OCI-M1 (cell line): ENCODE measurements at places on chromosomes 7 and 10.

DNA sequence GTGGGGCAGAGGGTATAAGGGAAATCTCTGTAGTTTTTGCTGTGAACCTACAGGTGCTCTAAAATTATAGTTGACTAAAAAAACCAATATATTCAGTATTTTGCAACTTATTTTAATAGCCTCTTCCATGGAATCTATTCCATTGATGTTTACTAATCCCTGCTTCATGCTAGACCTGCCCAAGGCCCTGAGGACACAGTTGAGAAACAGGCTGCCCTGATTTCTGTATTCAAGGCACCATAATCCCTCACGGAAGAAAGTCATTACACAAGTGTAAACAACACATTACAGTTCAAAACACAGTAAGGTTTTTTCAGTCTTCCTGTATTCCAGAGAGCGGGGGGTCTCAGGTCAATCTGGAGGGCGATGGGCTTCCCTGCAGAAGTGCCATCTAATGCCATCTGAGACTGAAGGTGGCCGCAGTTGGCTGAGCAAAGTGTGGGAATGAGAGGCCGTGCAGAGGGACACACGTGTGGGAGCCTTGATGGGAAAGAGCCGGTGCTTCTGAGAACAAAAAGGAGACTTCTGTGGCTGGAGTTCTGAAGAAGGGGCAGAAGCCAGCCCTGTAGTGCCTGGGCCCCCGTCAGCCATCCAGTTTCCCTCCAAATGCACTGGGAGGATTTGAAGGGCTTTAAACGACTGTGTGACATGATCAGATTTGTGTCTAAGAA lies 146.9 kb downstream of the PTPN20 start:
- DNase-seq, result no peak

- no peak for DNase-seq
Measured at GRCh38 chr10:1468811-1469210, 268.5 kb downstream of the ADARB2 start.

DNA sequence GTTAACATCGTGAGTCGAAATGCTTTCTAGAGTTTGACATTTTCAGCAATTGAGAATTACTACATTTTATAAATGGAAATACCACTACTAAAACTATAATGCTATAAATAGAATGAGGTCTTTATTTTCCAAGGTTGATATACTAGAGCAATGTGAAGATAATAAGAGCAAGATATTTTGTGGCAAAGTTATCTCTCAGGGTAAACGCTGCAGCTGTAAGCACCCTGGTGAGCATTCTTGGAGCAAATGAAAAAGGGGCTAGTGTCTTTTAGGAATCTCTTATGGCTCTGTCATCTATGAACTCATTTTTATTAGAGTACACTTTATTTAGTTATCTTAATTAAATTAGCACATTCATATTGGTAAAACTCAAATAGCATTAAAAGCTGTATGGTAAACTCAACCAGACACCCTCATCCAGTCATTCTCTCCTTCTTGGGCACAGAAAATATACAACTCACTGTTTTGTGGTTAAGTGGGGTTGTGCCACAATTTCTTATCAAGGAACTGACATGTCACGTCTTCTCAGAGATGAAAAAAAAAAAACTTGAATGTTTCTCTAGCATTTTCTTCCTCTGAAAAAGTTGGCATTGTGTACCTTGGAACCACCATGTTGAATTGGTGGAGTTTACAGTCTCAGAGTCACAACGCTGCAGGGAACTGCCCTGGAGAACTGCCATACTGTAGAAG lies 289.5 kb upstream of the PFKP start:
- peak; percentile 66 for DNase-seq

DNA sequence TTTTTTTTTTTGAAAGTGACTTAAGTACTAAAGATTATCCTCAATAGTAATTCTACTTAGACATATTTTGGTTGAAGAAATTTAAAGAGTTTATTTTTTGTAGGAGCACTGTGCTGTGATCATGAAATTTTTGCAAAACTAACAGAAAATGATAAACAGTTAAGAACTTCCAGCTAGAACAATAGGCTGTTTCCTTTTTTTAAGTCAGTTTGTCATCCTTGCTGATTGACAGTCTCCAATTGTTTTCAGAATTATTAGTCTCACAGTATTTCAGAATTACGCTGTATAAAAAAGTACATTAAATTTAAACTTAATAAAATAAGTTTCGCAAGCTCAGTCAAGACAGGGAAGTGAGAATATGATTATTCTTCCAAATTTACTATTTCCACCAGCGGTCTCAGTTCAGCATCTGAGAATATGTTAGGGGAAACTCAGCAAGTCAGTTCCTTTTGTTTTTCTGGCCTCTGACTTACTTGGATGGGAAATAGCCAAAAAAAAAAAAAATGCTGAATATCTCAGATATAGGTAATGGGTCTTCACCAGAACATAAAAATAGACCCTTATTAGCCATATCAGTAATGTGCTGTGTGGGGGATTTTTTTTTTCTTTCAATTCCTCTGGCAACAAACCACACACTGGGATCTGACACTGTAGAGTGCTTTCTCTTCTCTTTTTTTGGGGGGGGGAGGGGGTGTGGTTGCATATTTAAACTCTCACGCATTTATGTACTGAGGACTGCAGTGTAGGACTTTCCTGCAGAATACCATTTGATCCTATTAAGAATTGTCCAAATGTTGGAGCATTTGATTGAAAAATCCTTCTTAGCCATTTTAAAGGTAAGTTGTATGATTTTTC lies at the start of gene CD36:
TSS of gene CD36 (plus strand) at position 732 of the 855 bp plus-strand sequence. CDS start 8,099 bp downstream, outside the sequence.
- peak; percentile 90 for DNase-seq

- DNase-seq, result no peak
Measured at GRCh38 chr7:112630565-112630964, 149.8 kb downstream of the LSMEM1 start.
